ENCODE measurements at places on chromosomes 7 and 10. TPM values are rescaled to one million over a fixed set of nuclear protein-coding genes. Genes with fewer than 3 reads are reported as not detected.

The SFMBT2 gene
- polyA plus RNA-seq, result 8.8 TPM

The STK31 gene
- 0.75 TPM for polyA plus RNA-seq

- no peak overlapping the region for H3K4me3 ChIP-seq
- no peaks in the 10 kb centered on the region for H3K27me3 ChIP-seq
- no peak for DNase-seq
- H3K4me1 ChIP-seq, result no peaks in the 10 kb centered on the region
Measured at GRCh38 chr7:79529214-79529880, 75.9 kb upstream of the MAGI2 start.

DNA sequence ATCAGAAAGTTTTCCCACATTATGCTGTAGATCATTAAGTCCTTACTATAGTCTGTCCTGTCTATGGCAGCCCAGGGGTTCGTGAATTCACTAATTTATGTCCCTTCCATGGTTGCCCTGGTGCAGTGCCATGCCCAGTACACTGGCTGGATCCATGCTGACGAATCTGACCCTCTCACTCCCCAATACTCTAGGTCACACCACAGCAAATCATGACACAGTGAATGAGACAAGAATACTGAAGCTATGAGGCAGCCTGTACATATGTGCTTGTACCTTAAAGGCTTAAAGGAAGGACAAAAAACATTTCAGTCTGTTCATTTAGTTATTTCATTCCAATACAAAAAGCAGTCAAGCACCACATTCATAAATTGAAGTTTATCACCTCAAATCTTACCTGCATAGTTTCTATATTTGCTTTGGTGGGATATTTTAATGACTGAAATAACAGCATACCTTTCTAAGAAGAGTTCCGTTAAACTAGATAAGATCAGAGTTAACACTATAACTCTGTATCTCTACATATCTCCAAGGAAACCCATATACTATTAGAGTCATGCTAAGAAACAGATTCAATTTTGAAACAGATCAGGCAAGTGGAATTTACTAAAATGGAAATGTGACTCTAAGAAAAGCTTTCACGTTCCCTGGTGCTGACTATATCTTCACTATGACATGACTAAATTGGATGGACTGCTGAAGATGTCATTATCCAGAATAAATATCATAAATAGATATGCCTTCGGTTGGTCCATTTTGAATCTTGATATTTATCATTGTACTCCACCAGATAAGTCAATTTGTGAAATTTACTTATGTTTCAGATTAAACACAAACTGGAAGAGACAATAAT is 36.7 kb downstream of the OSBPL3 start:
- no peaks in the 10 kb centered on the region for H3K27me3 ChIP-seq
- no peak overlapping the region for H3K4me3 ChIP-seq
- H3K36me3 ChIP-seq, result no peaks in the 10 kb centered on the region
- H3K4me1 ChIP-seq, result no peaks in the 10 kb centered on the region
- no peak overlapping the region for H3K27ac ChIP-seq

DNA sequence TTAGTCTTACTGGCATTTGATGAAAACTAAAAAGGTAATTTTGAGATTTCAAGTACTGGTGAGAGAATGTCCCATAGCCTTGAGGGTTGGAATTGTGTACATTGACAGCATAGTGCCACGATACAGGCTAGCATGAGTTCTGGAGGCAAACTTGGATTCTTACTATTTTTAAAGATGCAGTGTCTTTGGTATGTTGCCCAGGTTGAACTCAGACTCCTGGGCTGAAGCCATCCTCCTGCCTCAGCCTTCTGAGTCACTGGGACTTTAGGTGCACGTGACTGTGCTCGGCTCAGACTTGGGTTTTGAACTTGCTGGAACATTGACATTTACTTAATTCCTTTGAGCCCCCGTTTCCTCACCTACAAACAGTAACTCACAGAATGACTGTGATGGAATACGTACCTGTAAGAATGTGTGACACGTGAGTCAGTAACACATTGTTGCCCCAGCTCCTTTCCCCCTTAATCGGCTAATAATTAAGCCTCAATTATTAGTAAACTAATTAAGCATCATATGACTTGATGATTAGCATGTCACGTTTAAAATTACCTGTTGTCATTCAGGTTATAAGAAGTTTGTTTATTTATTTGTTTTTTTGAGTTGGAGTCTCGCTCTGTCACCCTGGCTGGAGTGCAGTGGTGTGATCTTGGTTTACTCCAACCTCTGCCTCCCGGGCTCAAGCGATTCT is 10.6 kb downstream of the DNAJB6 start:
- H3K27ac ChIP-seq, result no peak overlapping the region
- H3K4me3 ChIP-seq, result no peak overlapping the region

GRCh38 chr7:84102213-84102612 is 92.4 kb downstream of the SEMA3A start:
- H3K36me3 ChIP-seq, result no peaks in the 10 kb centered on the region
- no peaks in the 10 kb centered on the region for H3K4me1 ChIP-seq
- H3K27ac ChIP-seq, result no peak overlapping the region

- no peak overlapping the region for H3K27ac ChIP-seq
- DNase-seq, result no peak
- H3K27me3 ChIP-seq, result no peaks in the 10 kb centered on the region
- H3K4me3 ChIP-seq, result no peak overlapping the region
Measured at GRCh38 chr10:101450277-101451080, 96.5 kb downstream of the BTRC start.

DNA sequence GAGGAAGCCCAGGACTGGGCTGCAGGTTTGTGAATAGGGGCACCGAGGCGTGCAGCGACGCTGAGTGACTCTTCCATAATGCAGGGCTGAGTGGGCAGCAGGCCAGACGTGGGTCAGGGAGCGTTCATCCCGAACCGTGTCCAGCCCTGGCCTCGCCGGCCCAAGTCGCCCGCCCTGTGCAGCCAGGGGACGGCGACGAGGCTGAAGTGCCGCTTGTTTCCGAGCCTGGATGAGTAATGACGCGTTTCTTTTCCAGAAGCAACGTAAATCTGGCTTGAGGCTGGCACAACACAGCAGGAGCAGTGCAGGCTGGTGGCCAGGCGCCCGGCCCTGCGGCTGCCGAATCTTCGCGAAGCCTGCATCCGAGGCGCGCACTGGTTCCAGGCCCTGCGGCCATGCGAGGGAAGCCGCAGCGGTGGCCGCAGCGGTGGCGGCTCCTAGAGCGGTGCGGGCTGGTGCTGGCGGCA is 74.0 kb upstream of the SEC61G start:
- no peak overlapping the region for H3K4me3 ChIP-seq
- H3K4me1 ChIP-seq, result no peaks in the 10 kb centered on the region
- no peak for DNase-seq
- no peaks in the 10 kb centered on the region for H3K36me3 ChIP-seq

DNA sequence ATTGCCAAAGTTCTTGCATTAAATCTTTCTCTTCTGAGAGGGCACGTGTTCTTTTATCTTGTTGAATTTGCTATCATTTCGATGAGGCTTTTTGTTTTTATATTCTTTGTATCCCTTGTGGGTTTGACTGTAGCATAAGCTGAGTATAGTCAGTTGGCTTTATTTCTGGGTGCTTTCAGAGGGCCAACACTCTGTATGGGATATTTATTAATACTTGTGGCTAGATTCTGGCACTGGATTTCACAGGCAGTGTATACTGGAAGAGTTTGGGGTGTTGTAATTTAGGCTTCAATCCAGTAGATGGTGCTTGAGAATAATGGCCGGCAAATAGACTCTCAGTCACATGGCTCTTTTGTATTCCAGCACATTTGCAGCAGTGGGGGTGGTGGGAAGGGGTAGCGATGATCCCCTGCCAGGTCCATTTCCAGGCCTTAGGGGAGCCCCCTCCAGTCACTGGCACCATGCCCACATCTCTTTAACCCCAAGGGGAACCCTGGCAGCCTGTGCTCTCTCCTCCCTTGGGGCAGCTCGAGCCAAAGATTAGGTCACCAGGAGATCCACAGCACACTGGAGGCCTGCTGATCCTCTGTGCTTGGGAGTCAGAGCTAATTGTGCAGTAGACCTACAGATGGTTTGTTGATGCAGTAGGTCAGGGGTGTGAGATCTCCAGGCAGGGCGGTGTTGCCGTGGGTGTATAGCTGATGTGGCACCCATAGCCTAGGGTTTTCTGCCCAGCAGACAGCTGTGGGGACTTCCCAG is 81.8 kb downstream of the PTPN20 start:
- no peaks in the 10 kb centered on the region for H3K27me3 ChIP-seq
- no peaks in the 10 kb centered on the region for H3K36me3 ChIP-seq
- DNase-seq, result no peak
- H3K4me3 ChIP-seq, result no peak overlapping the region

- H3K36me3 ChIP-seq, result no peaks in the 10 kb centered on the region
- peaks cover 8% of the 10 kb centered on the region for H3K4me1 ChIP-seq
- H3K27ac ChIP-seq, result no peak overlapping the region
- no peak for DNase-seq
- H3K4me3 ChIP-seq, result no peak overlapping the region
Measured at GRCh38 chr7:44266526-44266925, 58.9 kb downstream of the CAMK2B start.
